ENCODE measurements at places on chromosomes 11 and 22.

DNA sequence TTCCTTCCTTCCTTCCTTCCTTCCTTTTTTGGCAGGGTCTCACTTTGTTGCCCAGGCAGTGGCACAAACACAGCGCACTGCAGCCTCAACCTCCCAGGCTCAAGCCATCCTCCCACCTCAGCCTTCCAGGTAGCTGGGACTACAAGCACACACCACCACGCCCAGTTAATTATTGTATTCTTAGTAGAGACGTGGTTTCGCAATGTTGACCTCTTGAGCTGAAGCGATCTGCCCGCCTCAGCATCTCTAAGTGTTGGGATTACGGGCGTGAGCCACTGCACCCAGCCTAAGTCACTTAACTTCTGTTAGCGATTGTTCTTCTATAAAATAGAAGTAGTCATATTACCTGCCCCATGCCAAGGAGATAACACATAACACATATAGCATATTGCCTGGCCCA, 2.8 kb upstream of the SYTL2 start:
- no peak for DNase-seq

GRCh38 chr22:48318575-48319320, 1508.9 kb downstream of the BRD1 start:
- DNase-seq = no peak

DNA sequence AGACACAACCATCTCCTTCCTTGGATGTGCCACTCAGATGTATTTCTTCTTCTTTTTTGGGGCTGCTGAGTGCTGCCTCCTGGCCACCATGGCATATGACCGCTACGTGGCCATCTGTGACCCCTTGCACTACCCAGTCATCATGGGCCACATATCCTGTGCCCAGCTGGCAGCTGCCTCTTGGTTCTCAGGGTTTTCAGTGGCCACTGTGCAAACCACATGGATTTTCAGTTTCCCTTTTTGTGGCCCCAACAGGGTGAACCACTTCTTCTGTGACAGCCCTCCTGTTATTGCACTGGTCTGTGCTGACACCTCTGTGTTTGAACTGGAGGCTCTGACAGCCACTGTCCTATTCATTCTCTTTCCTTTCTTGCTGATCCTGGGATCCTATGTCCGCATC, 489 bp downstream of the OR10A4 start:
- no peak for DNase-seq

DNA sequence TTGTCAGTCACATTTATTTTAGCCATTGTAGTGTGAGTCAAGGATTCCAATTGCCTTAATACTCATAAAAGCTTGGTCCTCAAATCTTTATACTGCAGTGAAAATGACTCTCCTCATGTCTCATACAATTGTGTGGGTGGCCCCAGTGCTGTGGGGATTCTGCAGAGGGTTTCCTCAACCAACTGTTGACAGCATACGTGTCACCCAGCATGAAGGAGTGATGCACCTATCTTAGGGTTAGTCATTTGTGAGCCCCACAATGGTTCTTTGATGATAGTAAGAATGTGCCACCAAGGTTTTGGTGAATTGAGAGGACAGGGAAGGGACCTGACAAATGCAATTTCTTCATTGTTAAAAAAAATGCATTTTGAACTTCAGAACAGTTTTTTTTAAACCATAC, 1046.2 kb downstream of the OPCML start:
- no peak for DNase-seq

DNA sequence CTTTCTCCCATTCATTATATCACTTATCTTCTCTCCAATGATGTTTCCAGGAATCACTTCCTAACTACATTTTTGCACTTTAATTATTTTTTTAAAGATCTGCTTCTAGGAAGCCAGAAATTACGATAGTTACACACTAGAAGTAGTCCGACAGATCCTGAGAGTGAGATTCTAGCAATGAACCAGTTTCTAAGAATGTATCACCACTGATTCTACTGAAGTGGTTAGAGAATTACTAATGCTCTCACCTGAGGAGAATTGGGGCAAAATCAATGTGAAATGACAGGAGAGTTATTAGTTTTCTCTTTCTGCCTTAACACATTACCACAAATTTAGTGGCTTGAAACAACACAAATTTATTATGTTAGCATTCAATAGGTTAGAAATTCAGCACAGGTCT, 241.2 kb downstream of the CASP12 start:
- DNase-seq = no peak

GRCh38 chr11:35859301-35859700, 84.6 kb upstream of the LDLRAD3 start:
- DNase-seq = no peak

GRCh38 chr11:119251114-119251513, 45.0 kb downstream of the CBL start:
- no peak for DNase-seq

DNA sequence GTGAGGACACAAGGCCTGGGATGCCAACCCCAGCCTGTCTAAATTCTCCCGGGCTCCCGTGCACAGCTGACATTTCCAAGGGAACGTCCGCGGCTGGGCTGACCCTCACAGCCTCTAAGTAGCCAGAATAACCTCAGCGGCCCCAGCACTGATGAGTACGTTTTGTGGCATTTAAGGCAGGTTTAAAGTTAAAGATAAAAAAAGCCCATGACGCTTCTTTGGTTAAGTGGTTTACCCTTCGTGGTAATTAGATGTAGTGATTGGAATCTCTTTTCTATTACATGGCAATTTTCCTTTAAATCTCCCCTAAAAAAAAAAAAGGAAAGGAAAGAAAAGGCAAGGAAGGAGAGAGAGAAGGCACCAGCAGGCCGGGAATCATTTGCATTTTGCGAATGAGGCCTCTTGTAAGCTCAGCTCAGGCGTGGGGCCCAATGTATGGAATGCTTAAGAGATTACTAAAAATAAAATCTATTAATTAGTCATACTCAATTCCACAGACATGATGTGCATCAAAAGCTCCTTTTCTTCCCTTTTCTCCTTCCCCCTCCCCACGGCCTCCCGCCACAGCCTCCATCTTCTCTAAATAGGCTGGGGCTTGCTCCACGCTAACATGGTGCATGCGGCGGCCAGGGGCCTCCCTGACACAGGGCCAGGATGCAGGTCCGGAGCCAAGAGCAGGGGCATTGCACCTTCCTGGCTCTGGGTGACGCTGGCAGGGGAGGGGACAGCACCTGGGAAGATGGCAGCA, 44.1 kb downstream of the MACROD1 start:
- no peak for DNase-seq

DNA sequence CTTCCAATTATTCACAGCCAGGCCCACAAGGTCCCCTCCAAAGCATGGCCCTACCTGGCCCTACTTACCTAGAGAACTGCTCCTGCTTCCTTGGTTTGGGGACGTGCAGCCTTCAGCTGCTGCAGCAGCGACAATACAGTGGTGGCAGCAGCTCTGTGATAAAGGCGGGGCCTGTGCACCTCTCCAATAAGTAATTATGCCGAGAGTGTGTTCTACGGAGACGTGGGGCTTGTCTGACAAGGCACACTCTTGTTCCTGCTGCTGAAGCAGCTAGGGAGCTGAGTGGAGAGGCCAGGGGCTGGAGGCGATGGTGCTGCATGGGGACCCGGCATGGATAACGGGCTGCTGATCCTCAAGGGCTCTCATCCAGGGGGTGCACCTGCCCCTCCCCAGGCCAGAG, 98.0 kb upstream of the THY1 start:
- DNase-seq = no peak

GRCh38 chr11:66318600-66318970, 1.7 kb upstream of the CD248 start:
- no peak for DNase-seq

- DNase-seq = no peak
These were observed 873.7 kb upstream of the FAT3 start for GRCh38 chr11:91350931-91351330.

- no peak for DNase-seq
These were observed 37.7 kb downstream of the SHISAL1 start for GRCh38 chr22:44274918-44275630.

GRCh38 chr11:112235750-112236390, 9.6 kb downstream of the PTS start:
- no peak for DNase-seq

DNA sequence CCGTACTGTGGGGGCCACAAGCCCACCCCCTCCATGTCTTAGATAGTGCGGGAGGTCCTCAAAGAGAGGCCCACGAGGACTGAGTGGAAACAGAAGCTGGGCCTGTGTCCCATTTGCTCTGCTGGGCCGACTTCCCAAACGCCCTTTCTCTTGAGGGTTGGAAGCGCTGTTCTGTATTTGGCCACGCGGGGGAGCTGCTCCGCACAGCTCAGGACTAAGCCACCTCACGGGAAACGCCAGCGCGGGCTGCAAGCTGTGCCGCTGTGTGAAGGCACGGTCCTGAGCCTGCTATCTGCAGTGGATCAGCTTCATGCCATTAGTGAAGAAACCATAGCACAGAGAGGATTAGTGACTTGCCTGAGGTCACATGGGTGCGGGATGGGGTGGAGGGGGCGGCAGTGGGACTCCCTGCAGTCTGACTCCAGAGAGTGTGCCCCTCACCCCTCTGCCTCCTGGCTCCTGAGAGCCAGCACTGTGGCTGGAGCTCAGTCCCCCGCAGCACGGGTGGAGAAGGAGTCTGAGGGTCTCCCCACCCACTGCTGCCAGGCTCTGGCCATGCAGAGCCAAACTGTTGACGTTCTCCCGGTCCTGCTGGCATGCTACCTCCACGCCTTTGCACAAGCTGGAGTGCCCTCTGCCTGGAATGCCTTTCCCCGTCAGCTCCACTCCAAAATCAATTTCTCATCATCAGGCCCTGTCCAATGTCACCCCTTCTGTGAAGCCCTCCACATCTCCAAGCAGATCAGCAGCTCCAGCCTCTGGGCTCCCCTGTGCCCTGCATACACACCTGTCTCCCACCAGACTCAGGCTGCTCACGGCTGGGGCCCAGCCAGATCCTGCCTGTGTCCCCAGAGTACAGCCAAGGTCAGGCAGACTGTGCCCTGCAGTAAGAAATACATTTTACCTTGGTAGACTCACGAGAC, 51.5 kb upstream of the LRRC32 start:
- peak; percentile 60 for DNase-seq

GRCh38 chr11:125950696-125951651, 5.1 kb downstream of the VSIG10L2 start:
- DNase-seq = no peak

- no peak for DNase-seq
These were observed 38.1 kb downstream of the SLC36A4 start for GRCh38 chr11:93159721-93160120.

GRCh38 chr22:29121124-29121523, 48.3 kb downstream of the KREMEN1 start:
- DNase-seq = no peak

DNA sequence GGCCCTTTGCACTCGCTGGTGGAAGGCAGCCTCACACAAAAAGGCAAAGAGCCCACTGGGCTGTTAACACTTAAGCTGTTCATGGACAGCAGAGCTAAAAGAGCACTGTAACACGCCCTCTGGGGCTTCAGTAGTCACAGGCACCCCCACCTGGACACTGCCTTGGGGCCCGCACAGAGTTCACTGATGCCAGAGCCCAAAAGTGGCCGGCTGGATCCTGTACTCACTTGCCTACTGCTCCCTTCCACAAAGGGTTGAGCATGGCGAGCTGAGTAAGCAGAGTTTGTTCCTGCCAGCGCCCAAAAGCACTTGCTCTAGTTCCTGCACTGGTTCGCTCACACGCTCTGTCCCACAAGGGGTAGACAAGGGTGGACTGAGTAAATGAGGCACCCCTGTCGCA, 78.8 kb downstream of the RELT start:
- DNase-seq = no peak

DNA sequence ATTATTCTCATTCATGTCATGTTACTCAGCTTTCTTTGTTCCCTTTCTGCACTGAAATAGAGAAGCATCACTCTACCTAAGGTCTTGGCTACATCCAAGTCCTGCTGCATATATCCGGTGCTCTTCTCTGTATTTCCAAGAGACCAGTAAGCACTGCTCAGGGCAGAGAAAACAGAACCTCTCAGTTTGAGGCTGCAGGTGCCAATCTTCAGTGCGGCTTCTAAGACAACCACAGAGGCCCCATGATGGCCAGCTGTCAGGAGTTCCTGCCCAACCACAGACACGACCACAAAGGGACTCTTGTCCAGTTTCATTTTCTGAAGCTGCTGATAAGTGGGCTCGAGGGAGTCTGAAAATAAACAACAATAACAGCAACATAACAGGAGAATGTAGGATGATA, 378.4 kb upstream of the PITPNB start:
- peak; percentile 5 for DNase-seq

DNA sequence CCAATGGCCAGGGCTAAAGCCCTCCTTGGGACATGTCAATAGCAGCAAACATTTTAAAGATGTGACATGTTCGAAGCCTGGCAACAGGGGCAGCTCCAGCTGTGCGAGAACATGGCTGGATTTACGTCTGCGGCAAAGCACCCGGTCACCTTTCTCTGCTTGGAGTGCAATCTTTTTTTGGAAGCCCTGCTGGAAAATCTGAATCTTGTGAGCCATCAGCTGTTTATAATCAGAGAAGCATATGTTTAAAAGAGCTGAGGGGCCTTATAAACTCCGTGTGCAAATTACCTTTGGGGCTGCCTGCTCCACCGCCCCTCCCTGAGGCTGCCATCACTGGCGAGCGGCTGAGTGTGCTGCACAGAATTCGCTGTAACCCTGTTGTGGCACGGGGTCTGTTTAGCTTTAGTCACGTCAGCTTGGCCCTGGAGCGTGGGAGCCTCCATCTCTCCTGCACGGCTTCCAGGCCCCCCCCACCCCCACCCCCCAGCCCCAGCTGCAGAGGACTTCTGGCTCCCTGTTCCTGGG, 9.0 kb upstream of the KCNQ1OT1 start:
- DNase-seq = no peak

GRCh38 chr11:116840746-116841296, 3.4 kb upstream of the APOA1 start:
- DNase-seq = no peak

DNA sequence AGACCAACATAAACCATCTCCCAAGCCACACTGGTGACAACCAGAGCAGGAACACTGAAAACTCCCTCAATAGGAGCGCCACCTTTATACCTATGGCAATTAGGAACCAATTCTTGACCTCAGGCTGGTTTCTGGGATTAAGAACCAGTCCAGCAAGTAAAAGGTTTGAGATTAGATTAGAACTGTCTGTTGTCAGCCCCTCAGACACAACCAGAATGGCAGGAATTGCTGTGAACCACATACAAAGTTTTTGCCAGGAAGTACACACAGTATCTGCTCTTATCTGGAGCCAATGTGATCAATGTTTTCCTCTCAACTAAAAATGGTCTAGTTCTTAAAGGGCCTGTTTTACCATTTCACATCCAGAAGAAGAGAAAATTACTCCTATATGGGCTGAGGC, 55.2 kb downstream of the RBFOX2 start:
- DNase-seq = no peak

DNA sequence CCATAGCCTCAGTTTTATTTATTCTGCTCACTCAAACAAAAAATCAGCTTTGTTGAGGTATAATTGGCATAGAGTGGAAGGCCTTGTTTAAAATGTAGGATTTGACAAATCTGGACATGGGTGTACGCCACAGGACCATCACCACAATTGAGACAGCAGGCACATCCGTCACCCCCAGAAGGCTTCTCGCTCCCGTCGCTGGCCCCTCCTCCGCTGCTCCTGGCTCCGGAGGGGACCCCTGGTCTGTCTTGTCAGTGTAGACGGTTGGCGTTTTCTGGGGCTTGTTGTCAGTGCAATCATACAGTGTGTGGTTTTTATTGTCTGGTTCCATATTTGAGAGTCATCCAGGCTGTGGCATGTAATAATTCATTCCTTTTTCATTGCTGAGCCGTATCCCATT, 97.6 kb downstream of the KCNQ1 start:
- DNase-seq = no peak

All from CD4-positive, alpha-beta T cell treated with Interferon gamma for 1 hour (primary cell).